ENCODE measurements at places on chromosomes 11 and 22. TPM values are rescaled to one million over a fixed set of nuclear protein-coding genes. Genes with fewer than 3 reads are reported as not detected.

The APOBEC3G gene
- 19.6 TPM for polyA plus RNA-seq

The NTM gene
- polyA plus RNA-seq = 0.16 TPM

The C11orf58 gene
- 166 TPM for polyA plus RNA-seq

The MS4A6E gene
- not detected for polyA plus RNA-seq

DNA sequence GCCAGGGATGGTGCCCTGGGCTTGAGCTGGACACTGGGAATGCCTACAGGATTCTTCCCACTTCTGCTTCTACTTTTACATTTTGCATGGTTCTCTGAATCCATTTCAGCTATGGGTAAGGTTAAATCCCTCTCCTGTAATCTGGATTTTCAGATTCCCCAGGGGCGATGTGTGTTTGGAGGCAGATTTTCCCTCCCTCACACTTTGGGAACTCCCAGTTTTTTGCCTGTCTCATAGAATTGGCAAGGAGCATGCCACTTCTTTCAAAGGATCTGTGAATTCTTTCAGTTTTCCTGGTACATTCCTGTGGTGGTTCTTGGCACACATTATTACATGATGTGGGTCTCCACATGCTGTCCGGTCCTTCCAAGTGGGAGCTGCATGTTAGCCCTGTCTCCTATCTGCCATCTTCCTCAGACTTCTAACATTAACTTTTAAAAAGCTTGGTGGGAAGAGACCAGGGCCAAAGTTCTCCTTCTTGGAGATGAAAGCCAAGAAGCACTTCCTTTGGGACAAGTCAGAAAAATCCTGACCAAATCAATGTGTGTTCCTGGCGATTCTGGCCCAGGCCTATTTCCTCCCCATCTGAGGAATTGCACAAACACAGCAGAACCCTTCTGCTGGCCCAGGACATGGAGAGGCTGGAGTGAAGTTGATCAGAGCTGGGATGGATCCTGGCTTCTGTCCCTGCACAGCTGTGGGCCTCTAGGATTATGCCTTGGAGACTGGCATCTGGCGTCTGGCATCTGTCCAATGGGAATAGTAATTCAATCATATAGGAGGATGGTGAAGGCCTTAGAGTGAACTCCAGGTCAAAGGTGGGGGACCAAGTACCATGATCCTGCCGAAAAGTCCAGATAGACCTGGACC lies 5.4 kb upstream of the APOL2 start:
- H3K27ac ChIP-seq = no peak overlapping the region
- H3K4me1 ChIP-seq = no peaks in the 10 kb centered on the region
- H3K4me3 ChIP-seq = no peak overlapping the region
- no peaks in the 10 kb centered on the region for H3K36me3 ChIP-seq
- no peaks in the 10 kb centered on the region for H3K27me3 ChIP-seq
- no peak for DNase-seq

DNA sequence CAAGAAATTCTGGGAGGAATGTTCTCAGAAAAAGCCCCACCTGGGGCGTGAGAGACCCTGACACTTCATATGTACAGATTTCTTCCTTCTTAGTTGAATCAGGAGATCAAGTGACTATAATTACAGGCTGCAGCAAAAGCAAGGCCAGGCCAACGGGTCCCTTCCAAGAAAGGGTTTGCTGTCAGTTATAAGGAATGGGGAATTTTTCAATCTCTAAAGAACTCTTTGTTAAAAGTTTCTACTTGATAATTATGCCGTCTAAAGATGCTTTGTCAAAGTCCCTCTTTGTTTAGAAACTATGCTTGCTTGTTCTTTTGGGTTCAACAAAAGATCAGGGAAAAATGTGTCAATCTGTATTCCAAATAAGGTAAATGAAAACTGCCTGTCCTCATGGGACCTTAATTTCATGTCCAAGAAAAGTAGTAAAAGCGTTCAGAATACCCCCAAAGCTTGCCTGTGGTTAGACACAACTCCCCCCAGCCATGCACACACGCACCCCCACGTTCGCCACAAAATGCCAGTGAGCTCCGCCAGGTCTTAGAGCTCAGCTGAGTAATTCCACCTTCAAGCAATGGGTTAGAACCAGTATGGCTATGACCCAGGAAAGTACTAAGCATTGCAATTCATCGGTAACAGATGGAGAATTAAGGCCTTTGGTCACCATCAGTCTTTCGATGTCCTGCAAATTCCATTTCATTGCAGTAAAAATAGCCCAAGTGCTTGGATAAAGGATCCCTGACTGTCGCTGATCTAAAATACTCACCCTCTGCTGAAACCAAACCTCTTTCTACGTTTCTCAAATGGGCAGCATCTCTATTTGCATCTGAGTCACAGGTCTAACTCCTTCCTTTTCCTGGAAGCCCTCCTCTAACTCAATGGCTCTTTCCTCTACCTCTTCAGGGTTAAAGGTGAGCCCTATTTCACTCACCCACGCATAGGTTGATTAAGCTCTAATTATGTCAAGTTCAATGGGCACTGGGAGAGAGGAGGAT lies 419.2 kb upstream of the SYN3 start:
- no peaks in the 10 kb centered on the region for H3K4me1 ChIP-seq
- no peak overlapping the region for H3K27ac ChIP-seq
- H3K36me3 ChIP-seq = no peaks in the 10 kb centered on the region
- DNase-seq = no peak
- no peak overlapping the region for H3K4me3 ChIP-seq

- DNase-seq = no peak
- H3K4me3 ChIP-seq = peak overlapping the region; percentile 86
- no peaks in the 10 kb centered on the region for H3K36me3 ChIP-seq
- H3K27me3 ChIP-seq = no peaks in the 10 kb centered on the region
Observed at GRCh38 chr11:117145393-117145761, 1.3 kb downstream of the PAFAH1B2 start.

GRCh38 chr22:47586946-47587345 lies 824.5 kb downstream of the TBC1D22A start:
- no peak overlapping the region for H3K4me3 ChIP-seq
- H3K4me1 ChIP-seq = no peaks in the 10 kb centered on the region
- no peak for DNase-seq
- H3K27ac ChIP-seq = no peak overlapping the region

GRCh38 chr22:30909306-30909705 lies 59.3 kb downstream of the MORC2 start:
- no peaks in the 10 kb centered on the region for H3K36me3 ChIP-seq
- DNase-seq = no peak
- H3K4me3 ChIP-seq = no peak overlapping the region

DNA sequence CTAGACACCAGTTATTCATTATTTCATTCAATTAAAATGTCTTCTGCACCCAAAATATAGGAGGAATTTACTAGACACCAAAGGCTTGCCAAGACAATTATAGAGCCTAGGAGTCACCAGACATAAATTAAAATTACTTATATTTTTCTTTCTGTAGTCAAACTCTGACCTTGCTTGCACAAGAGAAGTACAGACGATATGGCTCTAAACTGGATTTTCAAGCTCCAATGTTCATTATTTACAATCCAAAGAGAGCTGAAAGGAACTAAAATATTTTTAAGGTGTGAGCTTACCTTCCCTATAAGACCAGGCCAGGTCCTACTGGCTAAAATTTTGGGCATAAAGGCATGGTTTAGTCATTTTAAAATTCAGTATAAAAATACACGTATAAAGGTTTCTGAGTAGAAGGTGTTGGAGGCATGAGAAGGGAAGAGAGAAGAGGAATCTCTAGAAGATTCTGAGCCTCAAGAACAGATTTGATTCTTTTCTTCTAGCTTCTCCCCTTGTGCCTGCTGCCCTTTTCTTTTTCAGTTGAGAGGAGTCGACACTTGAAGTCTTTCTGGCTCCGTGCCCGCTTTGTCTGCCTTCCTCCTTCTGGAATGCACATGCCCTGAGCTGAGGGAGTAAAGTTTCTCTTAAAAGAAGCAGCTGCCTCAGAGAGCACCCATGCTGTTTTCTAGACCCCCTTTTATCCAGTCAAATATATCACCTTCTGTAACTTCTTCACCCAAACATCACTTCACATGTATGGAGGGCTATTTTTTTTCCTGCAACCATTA lies 13.5 kb downstream of the C11orf97 start:
- no peaks in the 10 kb centered on the region for H3K36me3 ChIP-seq
- no peaks in the 10 kb centered on the region for H3K4me1 ChIP-seq
- peak; percentile 37 for DNase-seq
- H3K27me3 ChIP-seq = no peaks in the 10 kb centered on the region
- no peak overlapping the region for H3K27ac ChIP-seq
- H3K4me3 ChIP-seq = no peak overlapping the region

GRCh38 chr22:46735747-46736608 lies 2.1 kb downstream of the CERK start:
- no peak overlapping the region for H3K27ac ChIP-seq
- no peak overlapping the region for H3K4me3 ChIP-seq
- H3K4me1 ChIP-seq = peaks cover 27% of the 10 kb centered on the region
- DNase-seq = no peak

DNA sequence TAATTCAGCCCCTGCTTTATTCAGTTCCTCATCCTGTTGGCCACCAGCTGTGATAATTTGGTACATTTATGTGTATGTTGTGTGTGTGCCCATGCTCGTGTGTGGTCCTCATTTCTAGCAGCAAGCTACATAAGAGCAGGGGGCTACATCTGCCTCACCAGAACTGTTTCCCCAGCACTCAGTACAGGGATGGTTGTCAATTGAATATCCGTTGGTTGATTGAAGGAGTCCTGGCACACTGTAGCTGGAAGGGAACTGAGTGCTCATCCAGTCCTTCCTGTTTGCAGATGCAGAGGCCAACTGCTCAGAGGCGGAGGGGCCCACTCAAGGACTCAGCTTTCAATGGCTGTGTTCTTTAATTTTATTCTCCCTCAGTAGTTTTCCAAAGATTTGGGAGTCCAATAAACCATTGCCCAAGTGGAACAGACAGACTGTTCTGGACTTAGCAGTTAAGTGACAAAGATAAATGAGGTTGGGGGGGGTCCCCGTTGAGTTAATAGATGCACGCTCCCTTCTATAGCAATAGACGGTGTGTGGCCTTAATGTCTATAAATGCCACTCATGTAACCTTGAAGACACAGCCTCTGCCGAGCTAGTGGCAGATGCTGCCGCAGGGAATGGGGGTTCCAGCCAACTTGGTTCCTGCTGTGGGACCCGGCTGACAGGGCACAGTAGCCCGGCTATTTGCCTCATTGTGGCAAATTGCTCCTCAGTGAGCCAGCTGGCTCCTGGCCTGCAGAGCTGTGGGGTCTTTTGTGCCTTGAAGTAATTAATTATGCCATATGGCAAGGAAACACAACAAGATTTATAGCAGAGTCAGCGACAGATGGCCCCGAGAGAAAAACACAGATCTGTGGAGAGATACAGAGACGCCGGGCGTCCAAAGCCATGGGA lies 71.4 kb upstream of the GRK3 start:
- peaks cover 3% of the 10 kb centered on the region for H3K4me1 ChIP-seq
- no peak overlapping the region for H3K27ac ChIP-seq
- H3K36me3 ChIP-seq = no peaks in the 10 kb centered on the region
- H3K4me3 ChIP-seq = no peak overlapping the region
- no peaks in the 10 kb centered on the region for H3K27me3 ChIP-seq

GRCh38 chr22:43346521-43346929 lies 3.4 kb upstream of the SCUBE1 start:
- H3K27me3 ChIP-seq = no peaks in the 10 kb centered on the region
- H3K36me3 ChIP-seq = no peaks in the 10 kb centered on the region
- no peak overlapping the region for H3K27ac ChIP-seq
- H3K4me1 ChIP-seq = no peaks in the 10 kb centered on the region
- H3K4me3 ChIP-seq = no peak overlapping the region

DNA sequence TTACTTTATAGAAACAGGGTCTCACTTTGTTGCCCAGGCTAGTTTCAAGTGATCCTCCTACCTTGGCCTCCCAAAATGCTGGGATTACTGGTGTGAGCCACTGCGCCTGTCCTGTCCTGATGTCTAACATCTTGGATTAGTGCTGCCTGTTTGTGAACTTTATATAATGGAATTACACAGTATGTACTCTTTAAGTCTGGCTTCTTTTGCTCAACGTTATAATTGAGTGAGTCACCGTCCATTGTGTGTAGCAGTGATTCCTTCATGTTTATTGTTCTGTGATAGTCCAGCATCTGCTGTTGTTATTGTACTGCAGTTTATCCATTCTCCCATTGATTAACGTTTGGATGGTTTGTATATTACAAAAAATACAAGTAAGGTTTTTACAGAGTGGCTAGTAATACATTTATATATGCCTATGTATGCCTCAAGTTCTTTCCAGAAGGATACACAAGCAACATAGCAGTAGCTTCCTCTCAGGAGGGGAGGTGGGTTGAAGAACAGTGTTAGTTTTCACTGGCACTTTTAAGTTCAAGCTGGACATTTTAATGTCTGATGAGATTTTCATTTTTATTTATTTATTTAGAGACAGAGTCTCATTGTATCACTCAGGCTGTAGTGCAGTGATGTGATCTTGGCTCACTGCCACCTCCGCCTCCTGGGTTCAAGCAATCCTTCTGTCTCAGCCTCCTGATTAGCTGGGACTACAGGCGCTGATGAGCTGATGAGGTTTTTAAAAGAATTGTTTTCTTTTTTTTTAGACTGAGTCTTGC lies 25.2 kb upstream of the MICALL1 start:
- no peaks in the 10 kb centered on the region for H3K36me3 ChIP-seq
- H3K27me3 ChIP-seq = no peaks in the 10 kb centered on the region
- no peak for DNase-seq
- no peaks in the 10 kb centered on the region for H3K4me1 ChIP-seq
- H3K27ac ChIP-seq = no peak overlapping the region

Data from ovary (tissue), 10 donors.